Naive thymus-derived CD8-positive, alpha-beta T cell (primary cell): ENCODE measurements at places on chromosomes 7 and 10.
A peak's percentile ranks its signal among the peaks of the same experiment; 100 is the strongest.

GRCh38 chr7:105376908-105377533, 11.7 kb downstream of the SRPK2 start:
- no peak for DNase-seq

DNA sequence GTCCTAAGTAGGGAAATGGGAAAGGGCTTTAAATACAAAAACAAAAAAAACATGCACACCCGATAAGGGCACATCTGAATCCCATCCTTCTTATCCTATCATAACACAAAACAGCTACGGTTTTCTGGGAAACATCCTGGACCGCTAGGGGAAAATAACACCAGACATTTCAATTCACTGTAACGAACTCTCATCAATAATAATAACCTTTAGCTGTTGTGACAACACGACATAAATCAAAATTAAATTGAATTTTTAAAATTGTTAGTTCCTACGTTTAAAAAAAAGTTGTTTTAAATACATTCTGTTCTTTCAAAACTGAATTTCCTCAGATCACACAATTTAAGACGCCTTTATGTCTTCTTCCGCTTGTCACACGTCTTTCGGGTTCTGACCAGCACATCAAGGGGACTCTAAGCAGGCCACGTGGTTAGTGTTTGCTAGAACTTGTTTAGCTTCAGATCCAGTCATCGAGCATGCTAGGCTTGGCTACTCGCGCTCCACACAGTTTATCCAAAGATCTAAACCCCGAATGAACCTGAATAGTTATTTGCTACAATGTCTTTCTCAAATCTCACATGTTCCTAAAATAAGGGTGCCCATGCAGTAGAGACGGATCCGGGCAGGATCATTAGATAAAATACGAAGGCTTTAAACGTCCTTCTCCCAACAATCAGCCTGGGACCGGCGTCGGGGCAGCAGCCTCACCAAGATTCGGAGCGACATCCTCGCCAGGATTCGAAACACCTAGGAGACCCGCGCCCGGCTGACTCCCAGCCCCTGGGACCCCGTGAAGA, 839 bp downstream of the IKZF5 start:
- DNase-seq = peak; percentile 51

DNA sequence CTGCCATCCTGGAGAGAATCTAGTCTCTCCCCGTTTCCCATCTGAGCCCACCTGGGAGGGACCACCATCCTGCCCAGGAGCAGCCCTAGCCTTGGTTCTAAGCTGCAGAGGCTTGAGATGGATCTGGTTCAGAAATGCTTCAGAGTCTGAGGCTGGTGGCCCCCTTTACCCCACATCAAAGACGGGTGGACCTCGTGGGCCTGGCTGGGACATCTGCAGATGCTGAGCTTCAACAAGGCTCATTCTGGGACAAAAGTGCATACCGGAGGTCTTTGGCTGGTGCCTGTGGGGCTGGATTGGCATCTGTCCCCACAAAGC, 4.9 kb upstream of the IRF5 start:
- no peak for DNase-seq

DNA sequence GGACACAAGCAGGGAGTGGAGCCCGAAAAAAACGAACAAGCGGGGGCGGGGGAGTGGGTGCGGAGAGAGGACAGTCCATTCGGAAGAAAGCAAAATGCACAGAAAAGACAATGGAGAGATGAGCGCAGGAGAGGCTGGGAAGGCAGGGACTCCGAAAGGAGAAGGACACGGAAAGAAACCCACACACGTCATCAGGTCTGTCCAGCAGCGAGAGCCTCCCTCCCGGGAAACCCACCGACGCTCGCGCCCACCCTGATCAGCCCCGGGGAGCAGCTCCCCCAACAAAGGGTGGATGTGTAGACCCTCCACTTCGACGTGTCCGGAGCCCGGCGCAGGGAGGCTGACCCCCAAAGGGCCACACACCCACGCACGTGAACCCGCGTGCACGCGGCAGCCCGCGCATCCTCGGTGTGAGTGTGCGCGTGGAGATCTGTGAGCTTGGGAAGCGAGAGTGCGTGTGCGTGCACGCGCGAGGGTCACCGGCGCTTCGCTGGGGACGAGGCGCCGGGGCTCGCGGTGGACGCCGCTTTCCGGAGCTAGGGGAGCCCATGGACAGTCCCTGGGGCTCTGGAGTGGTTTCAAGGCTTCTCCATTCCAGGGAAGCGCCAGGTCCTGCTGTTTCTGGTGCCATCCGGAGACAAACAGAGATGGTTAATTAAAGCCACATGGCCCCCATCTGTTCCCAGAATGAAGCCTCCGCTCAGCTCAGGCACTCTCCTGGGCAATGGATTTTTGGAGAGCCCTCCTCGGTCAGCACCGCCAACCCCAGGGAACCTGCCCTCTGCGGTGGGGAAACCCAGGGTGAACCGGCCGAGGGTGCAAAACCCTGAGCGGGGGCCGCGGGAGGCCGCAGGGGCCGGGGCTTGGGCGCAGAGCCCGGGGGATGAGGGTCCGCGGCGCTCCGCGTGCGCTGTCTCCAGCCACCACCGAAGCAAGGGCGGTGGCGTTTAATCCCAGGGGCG, 916 bp downstream of the LAMB1 start:
- DNase-seq = no peak

- no peak for DNase-seq
Observed at GRCh38 chr10:116608686-116609594, 11.8 kb upstream of the PNLIPRP2 start.

- no peak for DNase-seq
Observed at GRCh38 chr10:56633876-56634452, 272.9 kb upstream of the ZWINT start.

DNA sequence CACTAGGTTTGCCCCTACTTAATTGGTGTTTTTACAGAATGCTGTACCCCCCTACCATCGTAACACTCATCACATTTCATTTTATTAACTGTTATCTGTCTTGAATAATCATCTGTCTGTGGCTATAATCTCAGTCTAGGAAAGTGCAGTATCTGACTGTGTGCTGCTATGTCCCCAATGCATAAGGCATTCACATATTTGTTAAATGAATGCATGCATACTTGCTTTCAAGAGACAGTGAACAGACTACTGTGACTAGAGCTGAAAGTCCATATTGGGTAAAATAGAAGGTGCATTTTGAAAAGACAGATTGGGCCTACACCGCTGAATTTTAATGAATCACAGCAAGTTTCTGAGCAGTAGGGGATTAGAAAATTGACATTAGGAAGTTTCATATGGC, 112.3 kb downstream of the ARHGAP12 start:
- no peak for DNase-seq

DNA sequence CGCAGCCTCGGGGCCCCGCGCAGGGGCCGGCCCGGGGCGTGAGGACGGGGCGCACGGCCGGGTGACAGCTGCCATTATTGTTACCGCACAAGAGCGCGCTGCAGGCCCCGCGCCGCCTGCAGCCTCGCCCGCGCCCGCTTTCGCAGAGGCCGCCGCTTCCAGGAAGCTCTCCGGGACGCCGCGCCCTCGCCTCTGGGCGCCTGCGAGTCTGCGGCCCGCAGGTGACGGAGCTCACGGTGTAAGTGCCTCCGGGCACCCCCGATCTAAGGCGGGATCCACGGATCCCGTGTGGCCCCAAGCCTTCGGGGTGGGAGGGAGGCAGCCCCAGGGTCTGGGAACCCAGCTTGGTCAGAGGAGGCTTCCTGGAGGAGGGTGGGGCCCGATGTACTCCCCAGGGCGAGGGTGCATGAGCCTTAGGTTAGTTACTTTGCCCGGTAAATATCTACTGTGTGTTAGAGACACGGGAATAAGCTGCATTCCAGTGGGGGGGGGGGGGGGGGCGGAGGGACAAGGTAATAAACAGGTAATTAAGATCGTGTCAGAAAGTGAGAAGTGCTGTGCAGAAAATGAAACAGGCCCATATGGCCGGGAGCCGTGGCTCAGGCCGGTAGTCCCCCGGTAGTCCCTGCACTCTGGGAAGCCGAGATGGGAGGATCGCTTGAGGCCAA, 638 bp downstream of the IQCE start:
- peak; percentile 30 for DNase-seq

GRCh38 chr7:1109581-1110310, 21.8 kb downstream of the GPER1 start:
- no peak for DNase-seq

DNA sequence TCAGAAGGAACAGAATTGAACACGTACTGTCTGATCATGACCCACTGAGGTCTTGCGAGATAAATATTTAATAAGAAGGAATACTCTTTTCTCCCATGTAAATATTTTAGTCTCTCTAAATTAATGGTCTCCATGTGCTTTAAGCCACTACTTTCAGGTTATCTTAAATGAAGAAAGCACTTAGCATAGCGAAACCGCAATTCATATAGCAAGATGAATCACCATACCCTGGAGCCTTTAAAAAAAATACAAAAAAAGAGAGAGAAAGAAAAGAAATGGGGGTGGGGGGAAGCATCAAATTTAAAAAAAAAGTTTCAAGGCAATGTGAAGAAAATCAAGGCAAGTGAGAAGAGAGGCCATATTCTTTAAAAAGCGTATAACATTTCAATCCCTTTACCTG, 82.5 kb downstream of the CTTNBP2 start:
- no peak for DNase-seq

DNA sequence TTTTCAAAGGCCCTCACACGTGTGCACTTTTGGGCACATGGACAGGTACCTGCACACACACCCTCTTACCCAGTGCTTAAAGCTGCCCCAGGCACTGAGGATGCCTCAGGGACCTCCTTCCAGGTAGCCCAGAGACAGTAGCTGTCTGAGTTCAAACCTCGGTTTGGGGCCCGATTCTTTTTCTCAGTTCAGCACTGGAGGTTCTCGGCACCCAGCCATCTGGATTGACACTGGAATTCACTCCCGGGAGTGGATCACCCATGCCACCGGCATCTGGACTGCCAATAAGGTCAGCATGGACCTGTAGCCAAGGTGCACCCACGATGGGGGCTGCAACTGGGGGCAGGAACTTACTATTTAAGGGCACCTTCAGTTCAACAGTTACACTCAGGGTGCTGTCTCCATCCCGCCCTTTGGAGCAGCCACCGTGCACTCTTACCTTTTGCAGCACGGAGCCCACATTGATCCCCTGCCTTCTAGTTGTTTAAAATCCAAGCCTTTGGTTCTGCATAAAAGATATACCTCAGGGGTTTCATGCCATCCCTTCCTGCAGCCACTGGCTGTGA, 17.7 kb downstream of the CPA5 start:
- DNase-seq = no peak

DNA sequence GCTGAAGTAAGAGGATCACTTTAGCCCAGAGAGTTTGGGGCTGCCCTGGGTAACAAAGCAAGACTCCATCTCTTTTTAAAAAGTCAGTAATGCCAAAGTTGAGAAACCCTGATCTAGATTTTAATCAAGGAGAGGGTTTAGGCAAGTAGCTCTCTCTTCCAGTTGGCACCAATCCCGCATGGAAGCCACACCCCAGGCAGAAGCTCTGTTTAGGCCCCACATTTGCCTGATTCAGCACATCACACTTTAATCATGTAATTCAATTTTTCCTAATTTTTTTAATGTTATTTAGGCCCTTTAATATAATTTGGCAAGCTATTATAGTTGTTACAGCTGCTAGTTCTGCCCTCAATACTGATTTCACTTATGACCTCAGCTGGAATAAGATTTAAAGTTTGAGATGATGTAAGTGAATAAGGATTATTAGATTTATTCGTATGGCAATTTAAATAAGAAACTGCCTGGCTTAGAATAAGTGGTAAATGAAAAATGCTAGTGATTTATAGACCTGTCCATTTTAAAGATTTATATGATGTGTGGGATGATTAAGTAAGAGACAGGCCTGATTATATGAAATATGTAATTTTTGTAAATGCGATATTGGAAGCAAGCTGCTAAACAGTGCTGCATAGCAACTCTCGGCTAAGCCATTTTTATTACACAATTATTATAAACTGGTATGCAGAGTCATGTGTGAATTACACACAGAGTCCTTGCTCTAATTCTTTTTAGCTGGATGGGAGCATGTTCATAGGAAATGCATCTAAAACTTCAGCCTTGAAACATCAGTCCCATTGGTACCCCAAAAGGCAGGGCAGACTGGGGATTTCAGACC, 80.2 kb upstream of the NFE2L3 start:
- DNase-seq = no peak

GRCh38 chr7:85386460-85386859, 199.6 kb upstream of the SEMA3D start:
- no peak for DNase-seq

DNA sequence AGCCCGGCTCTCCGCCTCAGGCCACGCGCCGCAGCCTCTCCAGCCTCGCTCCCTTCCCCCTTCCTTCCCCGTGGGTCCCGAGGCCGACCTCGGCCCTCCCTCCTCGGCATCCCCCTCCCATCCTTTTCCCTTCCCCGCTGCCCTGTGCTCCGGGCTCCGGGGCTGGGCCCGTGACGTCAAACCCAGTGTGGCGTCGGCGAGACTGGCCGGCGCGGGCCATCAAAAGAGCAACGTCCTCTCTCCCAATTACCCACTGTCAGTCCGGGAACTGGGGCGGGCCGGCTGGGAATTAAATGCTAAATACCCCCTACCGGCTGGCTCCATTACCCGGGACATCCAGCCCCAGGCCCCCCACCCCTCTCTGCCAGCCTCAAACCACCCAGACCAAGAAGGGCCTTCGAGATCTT, 2.6 kb upstream of the GATA3 start:
- DNase-seq = no peak

GRCh38 chr10:22345301-22346095, at the start of gene SPAG6:
Gene SPAG6 (plus strand): TSS chr10:22345496. CDS start chr10:22345612, 116 bp downstream.
- no peak for DNase-seq

- no peak for DNase-seq
Observed at GRCh38 chr10:82982110-82982608, 1107.2 kb downstream of the NRG3 start.

- no peak for DNase-seq
Observed at GRCh38 chr10:76902949-76903348, 734.7 kb downstream of the KCNMA1 start.

DNA sequence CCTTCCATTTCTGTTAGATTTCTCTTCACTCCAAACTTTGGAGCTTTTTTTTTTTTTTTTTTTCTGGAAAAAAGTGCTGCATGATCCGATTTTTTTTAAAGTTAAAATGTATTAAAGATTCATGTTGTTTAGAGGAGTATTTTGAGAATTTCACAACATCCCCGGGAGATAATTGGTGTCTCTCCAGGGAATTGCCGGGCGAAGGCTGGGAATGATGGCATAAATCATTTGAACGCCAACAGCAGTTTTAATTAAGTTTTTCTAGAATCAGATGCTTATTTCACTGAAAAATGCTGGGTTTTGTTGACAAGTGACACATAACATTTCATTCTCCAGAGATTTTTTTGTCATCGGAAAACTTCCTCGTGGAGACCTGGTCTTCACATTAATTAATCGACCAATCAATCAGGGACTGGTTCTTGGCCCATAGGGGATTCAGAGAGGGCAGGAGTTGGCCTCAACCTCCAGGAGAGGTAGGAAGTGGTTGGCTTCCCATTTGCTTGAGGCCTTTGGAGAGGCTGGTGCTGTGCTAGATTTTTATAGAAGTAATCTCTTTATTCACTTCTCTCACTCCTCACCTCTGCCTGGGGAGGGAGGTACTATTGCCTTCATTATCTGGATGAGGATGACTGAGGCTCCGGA, 439.4 kb downstream of the TYW1 start:
- no peak for DNase-seq

GRCh38 chr10:129605986-129606518, 139.0 kb downstream of the MGMT start:
- DNase-seq = no peak

GRCh38 chr10:16116404-16117304, 256.3 kb upstream of the MINDY3 start:
- DNase-seq = no peak
